Stimulated activated CD4-positive, alpha-beta T cell treated with anti-CD3 and anti-CD28 coated beads, TNF-alpha, amount 100 ng/mL, for 48 hours (primary cell): ENCODE measurements at places on chromosomes 4 and X.

- DNase-seq = no peak
Measured at GRCh38 chrX:96838537-96838936, 45.2 kb upstream of the RPA4 start.

- DNase-seq = no peak
Measured at GRCh38 chr4:4856071-4857000, 3.1 kb upstream of the MSX1 start.

DNA sequence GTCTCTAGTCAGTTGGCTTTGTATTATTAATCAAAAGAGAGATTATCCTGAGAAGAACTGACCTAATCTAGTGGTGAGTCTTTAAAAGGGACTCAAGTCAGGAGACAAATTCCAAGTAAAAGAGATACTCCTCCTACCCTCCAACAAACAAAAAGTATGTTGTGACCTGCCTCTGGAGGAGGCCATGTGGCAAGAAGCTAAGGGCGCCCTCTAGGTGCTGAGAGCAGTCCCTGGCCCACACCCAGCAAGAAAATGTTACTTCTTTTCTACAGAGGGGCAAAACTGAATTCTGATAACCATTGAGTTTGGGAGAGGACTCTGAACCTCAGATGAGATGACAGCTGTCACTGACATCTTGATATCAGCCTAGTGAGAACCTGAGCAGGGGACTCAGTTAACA lies 953.6 kb upstream of the AGA start:
- no peak for DNase-seq

GRCh38 chr4:110636680-110637407 lies 14.0 kb upstream of the PITX2 start:
- DNase-seq = no peak

- no peak for DNase-seq
Measured at GRCh38 chr4:60808726-60809485, 391.2 kb upstream of the ADGRL3 start.

GRCh38 chr4:141391771-141392170 lies 171.1 kb downstream of the ZNF330 start:
- DNase-seq = no peak

DNA sequence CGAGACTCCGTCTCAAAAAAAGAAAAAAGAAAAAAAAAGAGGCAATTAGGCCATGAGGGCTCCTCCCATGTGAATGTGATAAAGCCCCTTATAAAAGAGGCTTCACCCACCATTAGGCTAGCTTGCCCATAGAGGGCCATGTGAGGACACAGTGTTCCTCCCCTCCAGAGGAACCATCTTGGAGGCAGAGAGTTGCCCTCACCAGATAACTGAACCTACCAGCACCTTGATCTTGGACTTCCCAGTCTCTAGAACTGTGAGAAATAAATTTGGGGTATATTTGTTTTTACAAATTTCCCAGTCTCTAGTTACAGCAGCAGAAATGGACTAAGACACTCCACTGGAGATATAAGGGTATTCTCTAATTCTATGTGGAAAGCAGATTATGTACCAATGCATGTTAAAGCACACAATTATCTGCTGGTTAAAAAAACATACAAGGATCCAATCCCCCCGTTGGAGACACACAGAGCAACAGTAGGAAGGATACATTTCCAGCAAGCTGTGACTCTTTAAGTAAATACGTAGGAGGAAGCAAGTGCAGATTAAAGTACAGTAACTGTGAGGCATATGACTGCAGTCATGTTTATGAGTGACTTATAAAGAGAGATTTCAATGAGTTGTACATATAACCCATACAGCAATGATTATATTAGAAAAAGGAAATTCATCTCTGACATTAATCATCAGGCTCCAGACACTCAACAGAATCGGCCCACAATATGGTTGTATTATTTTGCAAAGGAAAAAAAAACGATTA lies 21.4 kb downstream of the SH3RF1 start:
- no peak for DNase-seq

DNA sequence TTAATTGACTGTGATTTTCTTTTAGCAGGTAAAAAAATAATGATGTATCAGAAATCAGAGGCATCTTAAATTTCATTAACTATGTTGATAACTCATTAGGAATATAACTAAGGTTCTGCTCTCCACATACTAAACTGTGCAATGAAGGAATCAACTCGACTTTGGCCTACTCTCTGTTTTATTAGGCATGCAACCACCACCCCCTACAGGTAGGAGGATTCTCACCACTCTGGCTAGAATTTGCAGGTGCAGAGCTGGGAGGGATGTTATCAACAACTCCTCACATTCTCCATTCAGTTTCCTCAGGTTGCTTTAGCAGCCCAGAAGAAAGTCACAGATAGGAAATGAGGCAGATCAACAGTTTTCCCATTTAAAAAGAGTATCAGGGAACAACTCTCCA lies 160.1 kb downstream of the COX18 start:
- DNase-seq = no peak

DNA sequence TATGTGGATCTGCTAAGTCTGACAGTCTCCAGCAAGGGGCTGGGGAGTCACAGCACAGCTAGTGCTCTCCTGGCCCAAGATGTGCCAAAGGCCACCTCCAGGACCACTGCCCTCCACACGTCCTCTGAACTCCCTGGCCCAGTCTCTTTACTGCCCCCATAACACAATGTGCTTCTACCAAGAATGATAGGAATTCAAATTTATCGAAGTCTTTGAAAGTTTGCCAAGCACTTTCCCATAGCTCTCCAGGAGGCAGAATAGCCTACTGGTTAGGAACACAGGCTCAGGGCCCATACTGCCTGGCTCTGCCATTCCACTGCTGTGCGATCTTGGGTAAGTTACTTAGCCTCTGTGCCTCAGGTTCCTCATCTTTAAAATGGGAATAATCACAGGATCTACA lies 86.7 kb downstream of the NHSL2 start:
- no peak for DNase-seq

DNA sequence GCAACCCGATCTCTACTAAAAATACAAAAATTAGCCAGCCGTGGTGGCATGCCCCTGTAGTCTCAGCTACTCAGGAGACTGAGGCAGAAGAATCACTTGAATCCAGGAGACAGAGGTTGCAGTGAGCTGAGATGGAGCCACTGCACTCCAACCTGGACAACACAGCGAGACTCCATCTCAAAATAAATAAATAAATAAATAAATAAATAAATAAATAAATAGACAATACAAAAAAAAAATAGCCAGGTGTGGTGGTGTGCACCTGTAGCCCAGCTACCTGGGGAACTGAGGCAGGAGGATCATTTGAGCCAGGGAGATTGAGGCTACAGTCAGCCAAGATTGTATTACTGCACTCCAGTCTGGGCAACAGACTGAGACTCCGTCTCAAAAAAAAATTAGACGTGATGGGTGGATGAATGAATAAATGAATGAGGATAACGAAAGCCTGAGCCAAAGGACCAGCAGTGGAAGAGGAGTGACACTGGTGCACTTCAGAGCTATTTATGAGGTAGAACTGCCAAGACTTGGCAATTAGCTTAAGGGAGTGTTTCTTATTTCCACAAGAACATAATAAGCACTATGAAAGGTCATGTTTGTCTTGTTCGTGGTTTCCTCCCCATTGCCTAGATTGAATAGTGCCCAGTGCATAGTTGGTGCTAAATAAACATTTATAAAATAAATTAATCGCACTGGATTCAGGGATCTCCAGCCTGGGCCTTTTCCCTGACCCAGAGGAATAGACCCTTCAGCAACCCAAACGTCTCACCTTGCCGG lies 232.2 kb downstream of the IDS start:
- DNase-seq = no peak

GRCh38 chrX:56744996-56745395 lies 16.0 kb downstream of the NBDY start:
- DNase-seq = no peak

GRCh38 chr4:34718576-34719245 lies 1525.6 kb downstream of the ARAP2 start:
- no peak for DNase-seq
